Activated CD8-positive, alpha-beta T cell treated with anti-CD3 and anti-CD28 coated beads for 36 hours (primary cell): ENCODE measurements at places on chromosomes 16 and 17.

DNA sequence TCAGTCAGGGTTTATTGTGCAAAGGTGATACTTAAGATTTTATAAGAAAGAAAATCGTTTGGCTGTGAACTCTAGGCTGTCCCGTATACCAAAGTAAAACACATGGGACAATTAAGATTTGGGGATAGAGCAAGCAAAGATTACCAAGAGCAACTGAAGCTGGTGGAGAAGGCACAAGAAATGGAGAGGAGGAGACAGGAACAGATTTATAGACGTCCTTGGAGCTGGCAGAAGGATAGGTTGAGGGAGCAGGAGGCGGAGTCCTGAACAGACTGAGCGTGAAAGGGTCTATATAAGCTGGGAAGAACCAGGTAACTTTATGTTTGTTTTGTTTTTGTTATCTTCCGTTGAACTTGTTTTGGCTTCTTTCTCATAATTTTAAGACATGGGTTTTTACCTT lies 3.8 kb downstream of the TNRC6C start:
- DNase-seq: no peak

GRCh38 chr17:81923302-81924260 lies 4.0 kb downstream of the MAFG start:
- no peak for DNase-seq

DNA sequence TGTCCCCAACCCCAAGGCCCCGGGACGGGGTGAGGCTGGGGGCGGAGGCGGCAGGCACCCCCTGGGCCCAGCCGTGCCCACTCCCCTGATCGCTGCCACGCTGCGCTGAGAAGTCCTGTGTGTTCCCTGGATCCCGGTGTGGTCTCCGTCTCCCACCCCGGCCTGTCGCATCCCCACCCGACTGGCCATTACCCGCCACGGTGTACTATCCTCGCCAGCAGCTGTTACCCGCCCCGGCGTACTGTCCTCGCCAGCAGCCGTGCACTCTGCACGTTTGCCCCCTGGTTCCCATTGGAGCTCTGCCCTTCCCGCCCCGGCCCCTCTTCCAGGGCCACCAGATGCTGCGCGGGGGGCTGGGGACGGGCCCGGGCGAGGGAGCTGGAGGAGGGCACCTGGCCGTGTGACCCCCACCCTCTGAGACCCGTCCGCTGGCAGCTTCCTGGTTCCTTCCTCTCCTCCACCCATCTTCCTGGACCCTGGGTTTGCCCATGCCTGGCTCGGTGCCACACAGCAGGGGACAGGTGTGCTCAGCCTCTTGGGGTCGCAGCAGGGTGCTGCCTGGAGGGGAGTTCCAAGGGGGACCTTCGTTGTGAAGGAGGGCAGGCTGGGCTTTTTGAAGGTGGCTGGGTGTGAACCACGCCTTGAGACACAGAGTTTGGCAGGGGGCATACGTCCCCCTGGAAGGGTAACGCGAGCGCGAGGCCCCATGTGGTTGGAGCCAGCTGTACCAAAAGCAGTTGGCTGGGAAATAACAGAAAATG lies 19.7 kb downstream of the BAHCC1 start:
- no peak for DNase-seq

- peak; percentile 77 for DNase-seq
Measured at GRCh38 chr16:28193530-28194423, 18.0 kb downstream of the XPO6 start.

GRCh38 chr17:47184681-47185080 lies 4.4 kb downstream of the CDC27 start:
- no peak for DNase-seq

DNA sequence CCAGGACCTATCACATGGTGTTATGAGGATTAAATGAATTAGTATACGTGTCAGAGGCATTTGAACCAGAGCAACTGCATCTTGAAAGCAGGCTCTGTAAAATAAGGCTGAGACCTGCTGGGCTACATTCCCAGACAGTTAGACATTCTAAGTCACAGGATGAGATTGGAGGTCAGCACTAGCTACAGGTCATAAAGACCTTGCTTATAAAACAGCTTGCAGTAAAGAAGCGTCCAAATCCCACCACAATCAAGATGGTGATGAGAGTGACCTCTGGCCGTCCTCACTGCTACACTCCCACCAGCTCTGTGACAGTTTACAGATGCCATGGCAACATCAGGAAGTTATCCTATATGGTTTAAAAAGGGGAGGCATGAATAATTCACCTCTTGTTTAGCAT lies 71.8 kb downstream of the IRF8 start:
- DNase-seq: no peak

GRCh38 chr16:49127103-49127502 lies 154.5 kb downstream of the CBLN1 start:
- DNase-seq: peak; percentile 2

DNA sequence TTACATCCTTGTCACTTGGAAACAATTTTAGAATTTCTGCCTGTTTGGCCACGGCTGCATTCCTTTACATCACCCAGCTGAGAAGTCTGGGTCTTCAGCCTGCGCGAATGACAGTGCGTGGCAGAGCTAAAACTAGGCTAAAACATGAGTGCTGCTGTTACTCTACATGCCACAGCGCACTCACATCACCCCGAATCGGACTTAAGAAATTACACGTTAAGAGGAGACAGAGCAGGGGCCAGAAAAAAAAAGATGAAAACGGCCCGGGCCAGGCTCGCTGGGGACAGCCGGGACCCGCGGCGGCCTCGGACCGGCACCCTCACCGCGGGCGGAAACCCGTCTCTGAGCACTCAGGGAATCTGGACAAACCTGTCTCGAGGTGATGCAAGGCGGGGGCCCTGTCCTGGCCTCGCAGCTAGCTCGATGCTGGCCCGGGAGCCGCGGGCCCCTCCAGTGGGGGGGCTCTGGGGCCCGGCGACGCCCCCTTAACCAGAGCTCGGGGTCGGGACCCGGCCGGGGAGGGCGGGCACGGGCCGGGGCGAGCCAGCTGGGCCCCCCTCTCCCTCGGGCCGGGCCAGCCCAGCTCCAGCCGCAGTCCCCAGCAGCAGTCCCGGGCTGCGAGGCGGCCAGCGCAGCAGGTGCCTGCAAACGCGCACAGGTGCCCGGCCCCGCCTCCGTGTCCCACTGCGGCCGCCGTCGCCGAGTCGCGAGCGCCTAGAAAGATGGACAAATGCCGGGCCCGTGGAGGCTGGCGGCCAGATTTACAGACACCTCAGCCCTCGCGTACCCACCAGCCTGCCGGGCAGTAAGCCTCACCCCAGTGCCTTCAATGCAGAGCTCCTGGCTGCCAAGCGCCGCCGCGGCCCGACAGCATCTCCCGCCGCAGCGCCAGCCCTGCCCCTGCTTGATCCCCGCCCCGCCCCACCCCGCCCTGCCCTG lies at the start of gene AKTIP:
AKTIP (minus strand) TSS at position 879 of the 939 bp plus-strand sequence. CDS start 2,950 bp downstream, outside the sequence.
- peak; percentile 76 for DNase-seq

GRCh38 chr17:45818041-45818440 lies 26.6 kb upstream of the SPPL2C start:
- no peak for DNase-seq

- no peak for DNase-seq
Measured at GRCh38 chr17:40175928-40176753, 1.1 kb upstream of the RAPGEFL1 start.

- no peak for DNase-seq
Measured at GRCh38 chr16:51592001-51592501, 441.0 kb upstream of the SALL1 start.
